ENCODE measurements at places on chromosomes 6 and 20. TPM values are rescaled to one million over a fixed set of nuclear protein-coding genes. Genes with fewer than 3 reads are reported as not detected.

Gene PDYN
- total RNA-seq = not detected

Gene PRPH2
- not detected for total RNA-seq

Gene POM121L2
- not detected for total RNA-seq

Gene LGSN
- total RNA-seq = not detected

Gene POFUT1
- 138 TPM for total RNA-seq

Gene HLA-G
- total RNA-seq = 0.62 TPM

Gene FKBP1C
- total RNA-seq = 0.49 TPM

Gene PPP1R14C
- not detected for total RNA-seq

Gene TAAR8
- total RNA-seq = not detected

Gene AMD1
- 81.7 TPM for total RNA-seq

Gene MUCL3
- total RNA-seq = not detected

Gene RAB44
- total RNA-seq = not detected

Data from Panc1 (cell line).